Activated CD4-positive, alpha-beta memory T cell treated with anti-CD3 and anti-CD28 coated beads for 36 hours (primary cell): ENCODE measurements at places on chromosomes 2 and 18. TPM values are rescaled to one million over a fixed set of nuclear protein-coding genes. Genes with fewer than 3 reads are reported as not detected.
A peak's percentile ranks its signal among the peaks of the same experiment; 100 is the strongest.

Gene DNAJC27
- 5.5 TPM for total RNA-seq

Gene SCN2A
- total RNA-seq, result not detected

Gene WIPF1
- total RNA-seq, result 170 TPM

Gene LIMS2
- total RNA-seq, result 13.1 TPM

Gene EML6
- 0.46 TPM for total RNA-seq

DNA sequence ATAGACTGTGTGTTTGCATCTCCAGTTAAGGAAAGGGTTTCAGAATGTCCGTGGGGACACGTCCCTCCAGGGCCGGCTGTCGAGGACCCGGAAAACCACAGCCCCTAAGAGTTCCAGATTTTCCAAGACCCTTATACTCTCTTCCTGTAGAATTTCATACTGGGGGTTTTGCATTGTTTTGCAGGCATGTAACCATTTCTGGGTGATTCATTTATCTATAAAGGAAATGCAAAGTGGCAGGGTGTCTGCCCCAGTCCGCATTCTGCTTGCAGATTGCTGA, 8.5 kb downstream of the SP9 start:
- H3K4me1 ChIP-seq, result peaks cover 32% of the 10 kb centered on the region
- H3K36me3 ChIP-seq, result peaks cover 3% of the 10 kb centered on the region
- no peak overlapping the region for H3K27ac ChIP-seq

- peaks cover 3% of the 10 kb centered on the region for H3K27me3 ChIP-seq
- peaks cover 17% of the 10 kb centered on the region for H3K4me1 ChIP-seq
- no peak for DNase-seq
- H3K27ac ChIP-seq, result no peak overlapping the region
Observed at GRCh38 chr2:206535260-206535986, 92.1 kb downstream of the ADAM23 start.

DNA sequence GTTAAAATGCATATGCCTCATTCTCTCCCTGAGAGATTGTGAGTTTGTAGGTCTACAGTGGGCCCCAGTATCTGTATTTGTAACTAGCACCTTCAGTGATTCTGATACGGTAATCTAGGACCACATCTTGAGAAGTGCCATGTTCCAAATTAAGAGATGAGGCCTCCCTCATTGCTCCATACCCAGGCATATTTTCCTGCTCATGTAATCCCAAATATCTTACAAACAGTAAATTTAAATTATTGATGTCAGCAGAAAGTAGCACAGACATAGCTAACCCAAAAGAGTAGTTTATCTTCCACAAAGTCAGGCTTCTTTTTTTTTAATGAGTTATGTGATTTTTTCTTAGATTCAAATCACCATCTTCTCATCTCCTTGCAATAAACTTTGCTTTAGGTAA, 263.8 kb downstream of the SETBP1 start:
- no peaks in the 10 kb centered on the region for H3K36me3 ChIP-seq
- peaks cover 2% of the 10 kb centered on the region for H3K27me3 ChIP-seq
- H3K4me1 ChIP-seq, result no peaks in the 10 kb centered on the region
- H3K27ac ChIP-seq, result no peak overlapping the region
- DNase-seq, result no peak
- no peak overlapping the region for H3K4me3 ChIP-seq

- DNase-seq, result no peak
- H3K27me3 ChIP-seq, result no peaks in the 10 kb centered on the region
- H3K4me3 ChIP-seq, result no peak overlapping the region
- peaks cover 23% of the 10 kb centered on the region for H3K36me3 ChIP-seq
- H3K4me1 ChIP-seq, result peaks cover 22% of the 10 kb centered on the region
Observed at GRCh38 chr2:73838889-73839534, 10.3 kb downstream of the STAMBP start.

DNA sequence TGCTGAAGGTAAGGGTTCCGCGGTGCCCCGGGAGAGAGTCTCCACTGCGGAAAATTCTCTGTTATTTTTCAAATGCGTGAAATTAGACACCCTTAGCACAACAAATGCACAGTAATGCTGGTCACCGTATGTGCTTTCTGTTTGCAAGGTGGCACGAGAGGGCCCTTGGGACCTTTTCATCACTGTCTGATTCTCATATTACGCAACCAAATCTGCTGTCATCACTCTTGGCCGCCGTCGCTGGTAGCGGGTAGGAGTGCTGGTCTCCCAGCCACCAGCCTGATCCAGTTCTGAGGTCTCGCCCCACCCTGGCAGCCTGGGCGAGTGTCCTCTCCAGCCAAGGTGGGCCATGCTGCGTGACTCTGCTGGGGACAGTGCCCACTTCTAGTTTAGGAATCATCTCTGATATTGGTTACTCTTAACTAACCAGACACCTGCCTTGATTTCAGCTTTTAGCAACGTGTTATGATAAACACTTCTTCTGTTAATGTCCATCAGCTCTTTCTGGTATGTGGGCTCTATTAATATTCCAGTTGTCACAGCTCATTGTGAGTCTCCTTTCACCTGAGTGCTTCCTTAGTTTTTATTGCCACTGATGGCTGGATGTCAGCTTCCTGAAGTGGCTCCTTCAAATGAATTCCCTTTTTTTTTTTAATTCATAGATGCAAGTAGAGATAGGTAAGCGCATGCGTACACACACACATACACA, 199.4 kb downstream of the GBX2 start:
- no peak overlapping the region for H3K27ac ChIP-seq
- no peak for DNase-seq
- no peak overlapping the region for H3K4me3 ChIP-seq
- H3K27me3 ChIP-seq, result peaks cover 6% of the 10 kb centered on the region

DNA sequence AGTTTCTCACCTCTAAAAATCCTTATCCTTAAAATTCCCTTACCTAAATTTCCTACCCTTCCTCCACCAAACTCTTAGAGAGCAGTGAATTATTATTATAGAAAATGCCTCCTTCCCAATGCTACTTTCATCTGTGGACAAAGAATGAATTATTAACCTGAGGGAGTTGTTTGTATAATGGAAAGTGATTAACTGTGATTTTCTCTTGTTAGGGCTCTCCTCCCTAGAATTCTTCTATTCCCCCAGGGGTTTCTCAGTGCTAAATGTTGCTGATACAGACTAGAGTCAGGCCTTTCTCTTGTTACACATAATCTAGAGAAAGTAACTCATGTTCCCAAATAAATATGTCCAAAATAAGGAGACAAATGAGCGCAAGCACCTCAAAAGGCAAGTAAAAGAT, 23.3 kb downstream of the EPB41L5 start:
- no peak overlapping the region for H3K27ac ChIP-seq
- no peak for DNase-seq

- no peaks in the 10 kb centered on the region for H3K27me3 ChIP-seq
- peak; percentile 62 for DNase-seq
- peak overlapping the region; percentile 58 for H3K4me3 ChIP-seq
- peak overlapping the region; percentile 100 for H3K27ac ChIP-seq
- H3K36me3 ChIP-seq, result peaks cover 42% of the 10 kb centered on the region
Observed at GRCh38 chr18:77061946-77062517, 70.6 kb downstream of the MBP start.

- H3K27me3 ChIP-seq, result no peaks in the 10 kb centered on the region
- DNase-seq, result no peak
- H3K36me3 ChIP-seq, result no peaks in the 10 kb centered on the region
- H3K27ac ChIP-seq, result no peak overlapping the region
Observed at GRCh38 chr2:206984206-206984605, 44.9 kb downstream of the CPO start.

- H3K4me3 ChIP-seq, result peak overlapping the region; percentile 70
- no peak overlapping the region for H3K27ac ChIP-seq
- H3K36me3 ChIP-seq, result no peaks in the 10 kb centered on the region
- DNase-seq, result no peak
Observed at GRCh38 chr2:235492850-235493344, 946 bp upstream of the AGAP1 start.

DNA sequence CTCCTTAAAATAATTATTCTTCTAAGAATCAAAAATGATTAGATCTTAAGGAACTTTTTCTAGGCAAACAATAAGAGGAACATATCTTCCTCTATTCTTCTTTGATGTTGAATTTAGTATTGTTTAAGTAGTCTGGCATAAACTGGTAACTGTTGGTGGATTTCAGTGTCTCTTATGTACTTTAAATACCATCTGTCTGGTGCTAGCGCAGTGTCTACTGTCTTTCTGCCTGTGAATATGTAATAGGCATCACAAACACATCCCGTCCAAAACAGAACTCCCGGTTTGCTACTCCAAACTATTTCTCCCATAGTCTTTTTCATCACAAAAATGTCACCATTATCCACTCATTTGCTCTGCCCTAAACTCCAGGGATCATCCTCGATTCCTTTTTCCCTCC, 281.7 kb downstream of the PHLPP1 start:
- H3K4me1 ChIP-seq, result no peaks in the 10 kb centered on the region
- no peak overlapping the region for H3K4me3 ChIP-seq

- H3K27me3 ChIP-seq, result no peaks in the 10 kb centered on the region
- H3K27ac ChIP-seq, result no peak overlapping the region
Observed at GRCh38 chr18:76908277-76908676, 85.9 kb downstream of the ZNF236 start.

DNA sequence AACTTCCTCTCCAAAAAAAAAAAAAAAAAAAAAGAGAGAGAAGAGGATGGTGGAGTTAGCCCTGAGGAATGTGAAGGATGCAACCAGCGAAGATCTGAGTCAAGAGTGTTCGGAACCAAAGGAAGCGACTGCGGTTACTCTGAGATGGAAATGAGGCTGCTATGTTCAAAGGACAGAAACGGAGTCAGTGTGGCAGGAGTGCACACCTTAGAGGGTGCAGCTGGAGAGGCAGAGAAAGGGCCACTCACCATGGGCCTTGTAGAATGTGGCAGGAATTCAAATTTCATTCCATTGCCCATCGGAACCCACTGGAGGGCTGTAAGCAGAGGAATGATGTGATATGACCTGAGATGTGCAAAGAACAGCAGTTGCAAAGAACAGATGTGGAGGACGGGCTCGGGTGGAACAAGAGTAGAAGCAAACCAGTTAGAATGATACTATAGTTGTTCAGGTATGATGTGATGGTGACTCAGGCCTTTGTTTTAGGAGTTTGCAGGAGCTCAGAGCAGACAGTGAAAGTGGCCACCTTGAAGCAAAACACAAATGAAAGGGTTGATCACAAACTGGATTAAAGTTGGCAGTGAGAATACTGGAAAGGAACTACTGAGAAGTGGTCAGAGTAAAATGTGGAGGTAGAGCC, 22.6 kb downstream of the ITGA6 start:
- peak overlapping the region; percentile 2 for H3K27ac ChIP-seq
- peak; percentile 35 for DNase-seq
- H3K27me3 ChIP-seq, result no peaks in the 10 kb centered on the region
- H3K36me3 ChIP-seq, result peaks cover 1% of the 10 kb centered on the region
- no peak overlapping the region for H3K4me3 ChIP-seq

GRCh38 chr18:30465096-30465495, 577.4 kb downstream of the DSC3 start:
- no peaks in the 10 kb centered on the region for H3K27me3 ChIP-seq
- H3K27ac ChIP-seq, result no peak overlapping the region
- no peaks in the 10 kb centered on the region for H3K4me1 ChIP-seq
- H3K36me3 ChIP-seq, result no peaks in the 10 kb centered on the region

GRCh38 chr2:209416913-209417312, 6.9 kb upstream of the MAP2 start:
- DNase-seq, result no peak
- no peak overlapping the region for H3K27ac ChIP-seq
- H3K27me3 ChIP-seq, result peaks cover 3% of the 10 kb centered on the region
- H3K4me3 ChIP-seq, result no peak overlapping the region
